ENCODE measurements at places on chromosomes 2 and 18. TPM values are rescaled to one million over a fixed set of nuclear protein-coding genes. Genes with fewer than 3 reads are reported as not detected.
A peak's percentile ranks its signal among the peaks of the same experiment; 100 is the strongest.

Gene LOXHD1
- total RNA-seq, result not detected

DNA sequence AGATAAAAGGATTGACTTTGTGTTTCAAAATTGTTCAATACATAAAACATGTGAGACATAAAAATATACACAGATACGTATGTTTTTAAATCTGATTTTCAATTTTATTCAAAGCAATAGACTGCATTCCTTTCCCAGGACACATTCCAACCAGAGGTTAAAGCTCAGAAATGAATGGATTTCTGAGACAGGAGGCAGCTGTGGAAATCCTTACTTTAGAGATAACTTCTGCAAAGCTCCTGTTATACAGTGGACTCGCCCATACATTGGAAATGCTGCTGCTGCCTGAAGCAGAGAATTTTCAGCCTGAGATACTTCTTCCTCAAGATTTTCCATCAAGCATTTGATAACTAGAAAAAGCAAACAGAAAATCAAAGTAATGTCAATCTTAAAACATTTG is 43.8 kb downstream of the THADA start:
- no peak overlapping the region for H3K4me3 ChIP-seq
- no peaks in the 10 kb centered on the region for H3K27me3 ChIP-seq
- H3K4me1 ChIP-seq, result no peaks in the 10 kb centered on the region
- no peak overlapping the region for H3K27ac ChIP-seq
- H3K36me3 ChIP-seq, result peaks cover 85% of the 10 kb centered on the region
- ATAC-seq, result no peak

Gene LIMS3
- 2.8 TPM for total RNA-seq

Gene TWSG1
- total RNA-seq, result 9.2 TPM

DNA sequence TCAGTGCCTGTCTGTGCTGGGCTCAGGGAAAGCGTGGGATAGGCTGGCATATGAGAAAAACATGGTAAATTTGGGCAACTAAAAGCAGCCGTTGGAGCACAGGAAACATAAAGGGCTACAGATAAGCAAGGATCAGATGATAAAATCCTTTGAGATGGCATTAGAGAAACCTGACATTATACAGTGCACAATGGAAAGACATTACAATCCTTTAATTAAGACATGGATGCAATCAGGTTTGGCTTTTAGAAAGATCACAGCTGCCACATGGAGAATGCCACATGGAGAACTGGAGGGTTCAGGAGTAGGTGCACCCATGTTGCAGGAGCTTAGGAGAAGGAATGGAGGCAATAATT is 117.3 kb downstream of the CDC42EP3 start:
- H3K4me1 ChIP-seq, result peaks cover 10% of the 10 kb centered on the region
- no peak overlapping the region for H3K4me3 ChIP-seq
- H3K36me3 ChIP-seq, result no peaks in the 10 kb centered on the region
- no peak overlapping the region for H3K27ac ChIP-seq

- H3K27me3 ChIP-seq, result peaks cover 21% of the 10 kb centered on the region
- H3K4me1 ChIP-seq, result no peaks in the 10 kb centered on the region
- no peak overlapping the region for H3K27ac ChIP-seq
- no peak overlapping the region for H3K4me3 ChIP-seq
- no peak for ATAC-seq
Measured at GRCh38 chr2:33104726-33105125, 158.0 kb downstream of the LTBP1 start.

DNA sequence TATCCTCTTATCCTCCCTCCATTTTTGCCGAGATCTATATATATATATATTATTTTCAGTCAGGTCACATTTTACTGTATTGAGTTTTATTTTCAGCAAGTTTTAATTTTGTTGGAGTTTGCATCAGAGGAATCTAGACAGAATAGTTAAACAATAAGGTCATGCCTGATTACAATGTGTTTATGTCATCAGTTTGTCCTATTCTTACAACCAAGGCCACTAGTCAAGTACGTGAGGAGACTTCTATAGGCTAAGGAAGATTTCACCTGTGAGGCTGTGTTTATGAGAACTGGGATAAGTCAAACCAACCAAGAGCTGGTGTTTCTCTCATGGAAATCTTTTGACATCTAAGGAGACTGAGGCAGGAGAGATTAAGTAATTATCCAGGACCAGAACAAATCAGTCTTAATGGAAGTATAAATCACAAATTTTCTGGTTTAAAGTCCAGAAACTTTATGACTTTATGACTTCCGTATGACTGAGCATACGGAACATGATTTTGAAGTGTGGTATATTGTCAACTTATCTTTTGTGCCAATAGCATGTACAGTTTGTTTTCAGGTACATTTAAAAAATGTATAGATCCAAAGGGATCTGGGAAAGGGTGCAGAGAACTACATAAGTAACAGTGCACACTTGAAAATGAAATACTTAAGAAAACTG is 100.0 kb upstream of the DTNA start:
- no peaks in the 10 kb centered on the region for H3K27me3 ChIP-seq
- no peak overlapping the region for H3K27ac ChIP-seq
- no peaks in the 10 kb centered on the region for H3K36me3 ChIP-seq
- no peaks in the 10 kb centered on the region for H3K4me1 ChIP-seq

- no peaks in the 10 kb centered on the region for H3K4me1 ChIP-seq
- no peak overlapping the region for H3K27ac ChIP-seq
- H3K27me3 ChIP-seq, result no peaks in the 10 kb centered on the region
- ATAC-seq, result no peak
- no peak overlapping the region for H3K4me3 ChIP-seq
Measured at GRCh38 chr2:58054264-58054663, 7.7 kb downstream of the VRK2 start.

DNA sequence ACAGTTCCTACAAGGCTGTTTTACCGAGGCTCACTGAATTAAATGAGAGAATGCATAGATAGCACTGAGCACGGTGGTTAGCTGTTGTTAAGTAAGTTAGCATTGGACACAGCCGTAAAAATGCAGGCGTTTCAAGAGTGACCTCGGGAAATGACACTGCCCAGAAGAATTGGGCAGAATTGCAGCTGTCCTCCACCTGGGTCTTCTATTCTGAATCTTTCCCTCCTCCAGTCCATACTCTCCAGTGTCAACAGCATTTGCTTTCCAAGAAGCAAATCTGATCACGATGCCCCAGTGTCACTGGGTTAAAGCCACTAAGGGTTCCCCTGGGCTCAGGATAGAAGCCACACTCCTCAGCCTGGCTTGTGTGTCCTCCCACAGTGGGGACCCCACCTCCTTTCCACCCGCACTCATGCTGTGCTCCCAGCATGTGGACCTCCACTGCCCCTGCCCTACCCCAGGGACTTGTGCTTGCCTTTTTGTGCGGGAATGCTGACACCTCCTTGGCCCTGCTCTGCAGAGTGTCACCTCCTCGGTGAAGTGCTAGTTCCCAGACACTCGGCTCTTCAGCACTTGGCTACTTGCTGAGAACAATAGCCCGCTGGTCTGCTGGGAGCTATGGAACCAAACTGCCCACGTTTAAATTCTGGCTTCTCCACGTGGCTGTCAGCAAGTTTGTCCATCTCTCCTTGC is 135.0 kb downstream of the ANTXR1 start:
- H3K4me1 ChIP-seq, result no peaks in the 10 kb centered on the region
- H3K27me3 ChIP-seq, result peaks cover 21% of the 10 kb centered on the region
- no peak overlapping the region for H3K4me3 ChIP-seq
- H3K36me3 ChIP-seq, result no peaks in the 10 kb centered on the region
- ATAC-seq, result no peak

DNA sequence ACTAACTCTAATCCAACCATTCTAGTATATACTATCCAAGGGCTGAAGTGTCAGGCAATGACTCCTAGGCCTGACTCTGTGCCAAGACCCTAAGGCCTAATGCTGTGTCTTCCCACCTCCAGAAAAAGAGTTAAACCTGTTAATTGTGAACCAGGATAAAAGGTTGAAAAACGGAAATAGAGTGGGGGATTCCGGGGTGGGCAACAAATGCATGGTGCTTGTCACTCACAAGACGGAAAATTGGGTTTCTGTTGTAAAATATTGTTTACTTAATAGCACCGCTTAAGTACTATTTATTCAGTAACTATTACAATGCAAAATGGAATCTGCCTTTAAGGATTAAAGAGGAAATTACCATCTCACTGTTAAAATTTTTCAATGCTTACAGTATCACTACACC is 3.2 kb downstream of the STK17B start:
- peak overlapping the region; percentile 95 for H3K27ac ChIP-seq
- ATAC-seq, result no peak
- H3K4me3 ChIP-seq, result peak overlapping the region; percentile 94
- H3K4me1 ChIP-seq, result peaks cover 30% of the 10 kb centered on the region
- H3K36me3 ChIP-seq, result peaks cover 76% of the 10 kb centered on the region

GRCh38 chr18:6778459-6779247 is 49.1 kb downstream of the ARHGAP28 start:
- no peaks in the 10 kb centered on the region for H3K27me3 ChIP-seq
- H3K27ac ChIP-seq, result no peak overlapping the region
- no peak for ATAC-seq
- no peaks in the 10 kb centered on the region for H3K36me3 ChIP-seq

- no peaks in the 10 kb centered on the region for H3K4me1 ChIP-seq
- ATAC-seq, result no peak
- no peaks in the 10 kb centered on the region for H3K27me3 ChIP-seq
- H3K4me3 ChIP-seq, result no peak overlapping the region
- H3K27ac ChIP-seq, result no peak overlapping the region
Measured at GRCh38 chr2:190618030-190618429, 30.9 kb upstream of the NAB1 start.

GRCh38 chr2:162266460-162266760 is 23.2 kb upstream of the FAP start:
- no peak overlapping the region for H3K27ac ChIP-seq
- H3K4me1 ChIP-seq, result peaks cover 4% of the 10 kb centered on the region
- no peaks in the 10 kb centered on the region for H3K27me3 ChIP-seq
- no peak for ATAC-seq
- H3K36me3 ChIP-seq, result peaks cover 60% of the 10 kb centered on the region

DNA sequence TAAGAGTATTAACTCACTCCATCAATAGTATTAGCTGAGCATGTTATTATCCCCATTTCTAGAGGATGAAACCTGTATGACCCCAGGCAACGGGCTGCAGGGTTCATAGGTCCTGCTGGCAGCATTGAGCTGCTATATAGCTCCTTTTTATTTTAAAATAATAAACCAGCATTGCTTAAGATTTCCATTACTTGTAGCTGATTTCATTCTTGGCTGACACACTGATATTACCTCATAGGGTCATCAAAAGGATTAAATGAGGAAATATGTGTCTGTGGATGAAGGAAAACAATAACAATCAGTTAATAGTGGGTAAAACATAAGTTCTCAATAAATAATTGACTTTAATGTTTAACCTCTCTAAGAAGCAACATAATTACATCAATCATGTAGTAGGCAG is 48.3 kb upstream of the NRP2 start:
- H3K27ac ChIP-seq, result no peak overlapping the region
- H3K27me3 ChIP-seq, result no peaks in the 10 kb centered on the region
- no peak for ATAC-seq
- no peaks in the 10 kb centered on the region for H3K4me1 ChIP-seq
- H3K36me3 ChIP-seq, result no peaks in the 10 kb centered on the region

DNA sequence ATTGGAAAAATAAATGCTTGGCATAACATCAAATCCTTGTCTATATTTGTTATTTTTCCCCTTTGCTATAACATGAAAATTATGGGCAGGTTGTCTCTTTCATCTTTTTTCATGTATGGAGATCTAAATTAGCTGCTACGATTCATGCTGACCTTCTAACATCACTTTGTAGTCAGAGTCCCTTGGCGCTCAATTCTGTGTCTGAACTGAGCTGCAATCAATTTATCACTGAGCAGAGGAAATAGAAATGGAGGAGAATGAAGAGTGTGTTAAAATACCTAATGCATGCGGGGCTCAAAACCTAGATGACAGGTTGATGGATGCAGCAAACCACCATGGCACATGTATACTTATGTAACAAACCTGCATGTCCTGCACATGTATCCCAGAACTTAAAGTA is 168.9 kb downstream of the CDH7 start:
- no peaks in the 10 kb centered on the region for H3K36me3 ChIP-seq
- no peak overlapping the region for H3K4me3 ChIP-seq
- ATAC-seq, result no peak
- no peak overlapping the region for H3K27ac ChIP-seq

Gene MC5R
- not detected for total RNA-seq

GRCh38 chr2:240467149-240467642 is 31.7 kb downstream of the GPC1 start:
- H3K27me3 ChIP-seq, result no peaks in the 10 kb centered on the region
- H3K4me1 ChIP-seq, result peaks cover 5% of the 10 kb centered on the region
- H3K27ac ChIP-seq, result no peak overlapping the region
- no peak for ATAC-seq
- H3K4me3 ChIP-seq, result no peak overlapping the region

Gene SERPINB4
- not detected for total RNA-seq

DNA sequence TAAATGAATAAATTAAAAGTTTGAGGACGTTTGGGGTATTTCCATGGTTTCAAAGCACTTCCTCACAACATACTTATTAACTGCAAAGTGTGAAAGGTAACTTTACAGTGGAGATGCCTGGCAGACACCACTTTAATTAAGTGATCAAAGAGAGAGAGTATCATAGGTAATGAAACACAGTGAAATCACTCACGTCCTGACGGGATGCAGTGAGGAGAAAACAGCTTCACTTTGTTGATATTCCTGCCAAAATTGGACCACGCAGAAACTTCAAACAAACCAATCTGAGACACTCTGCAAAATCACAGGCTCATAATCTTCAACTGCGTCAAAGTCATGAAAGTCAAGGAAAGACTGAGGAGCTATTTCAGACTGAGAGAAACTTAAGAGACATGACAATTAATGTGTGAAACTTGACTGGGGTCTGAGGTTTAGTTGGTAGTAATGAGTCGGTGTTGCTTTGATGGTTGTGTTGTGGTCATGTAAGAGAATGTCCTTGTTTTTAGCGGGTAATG is 66.0 kb upstream of the ITGB6 start:
- H3K4me1 ChIP-seq, result peaks cover 26% of the 10 kb centered on the region
- peaks cover 7% of the 10 kb centered on the region for H3K36me3 ChIP-seq
- ATAC-seq, result peak; percentile 75
- H3K4me3 ChIP-seq, result peak overlapping the region; percentile 43
- peak overlapping the region; percentile 77 for H3K27ac ChIP-seq

Gene SYT4
- total RNA-seq, result not detected

- H3K4me3 ChIP-seq, result no peak overlapping the region
- no peaks in the 10 kb centered on the region for H3K4me1 ChIP-seq
- H3K27ac ChIP-seq, result peak overlapping the region; percentile 81
- peaks cover 32% of the 10 kb centered on the region for H3K27me3 ChIP-seq
- no peaks in the 10 kb centered on the region for H3K36me3 ChIP-seq
Measured at GRCh38 chr2:110101280-110101844, 14.3 kb downstream of the MALL start.

Gene DBI
- total RNA-seq, result 82.5 TPM

Gene VIL1
- total RNA-seq, result not detected

Gene XDH
- total RNA-seq, result 1.4 TPM

- H3K36me3 ChIP-seq, result no peaks in the 10 kb centered on the region
- no peak overlapping the region for H3K27ac ChIP-seq
- H3K4me3 ChIP-seq, result no peak overlapping the region
Measured at GRCh38 chr18:8003878-8004675, 437.0 kb downstream of the PTPRM start.

Gene RAD51AP2
- not detected for total RNA-seq

GRCh38 chr2:142119347-142119746 is 11.5 kb downstream of the LRP1B start:
- H3K27me3 ChIP-seq, result no peaks in the 10 kb centered on the region
- H3K36me3 ChIP-seq, result no peaks in the 10 kb centered on the region
- H3K4me1 ChIP-seq, result no peaks in the 10 kb centered on the region
- no peak for ATAC-seq
- no peak overlapping the region for H3K27ac ChIP-seq

GRCh38 chr2:196173505-196173904 is 2.1 kb upstream of the STK17B start:
- no peak for ATAC-seq
- no peaks in the 10 kb centered on the region for H3K27me3 ChIP-seq
- peaks cover 39% of the 10 kb centered on the region for H3K4me1 ChIP-seq
- peak overlapping the region; percentile 94 for H3K4me3 ChIP-seq
- peak overlapping the region; percentile 91 for H3K27ac ChIP-seq
